Activated T-cell treated with anti-CD3 and anti-CD28 coated beads, Interleukin-2, amount 50 U/mL, for 24 hours (primary cell): ENCODE measurements at places on chromosomes 1 and 21.

- DNase-seq, result no peak
Measured at GRCh38 chr1:40782371-40782956, 1.1 kb upstream of the KCNQ4 start.

GRCh38 chr1:178819123-178819522 lies 51.8 kb downstream of the ANGPTL1 start:
- DNase-seq, result no peak

DNA sequence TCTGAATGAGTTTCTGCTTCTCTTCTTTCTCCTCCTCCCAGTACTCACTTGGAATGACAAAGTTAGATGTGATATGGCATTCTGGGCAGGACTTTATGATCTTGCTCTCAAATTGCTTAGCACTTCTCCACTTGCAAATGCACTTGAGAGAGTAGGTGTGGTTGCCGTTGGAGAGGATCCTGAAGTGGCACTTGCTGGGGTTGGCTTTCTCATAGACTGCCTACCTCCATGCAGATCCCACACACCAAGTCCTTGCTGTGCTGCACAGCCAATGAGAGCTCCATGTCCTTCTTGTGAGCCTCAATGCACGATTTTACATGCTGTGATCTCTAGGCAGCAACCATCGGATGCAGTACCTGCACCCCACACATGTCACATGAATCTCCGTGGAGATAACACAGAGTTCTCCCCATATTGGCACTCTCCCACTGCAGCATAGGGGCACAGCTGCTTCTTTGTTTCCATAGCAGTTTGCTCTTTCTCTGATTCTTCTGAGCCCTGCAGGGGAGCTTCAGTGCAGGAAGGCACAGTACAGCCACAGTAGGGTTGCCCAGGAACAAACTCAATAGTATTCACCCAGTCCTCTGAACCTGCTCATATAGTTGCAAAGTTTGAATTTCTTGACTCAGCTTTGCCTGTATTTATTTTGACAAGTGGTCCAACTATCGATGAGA lies 45.2 kb downstream of the ZNF691 start:
- no peak for DNase-seq

GRCh38 chr1:234707641-234708040 lies 97.7 kb upstream of the IRF2BP2 start:
- DNase-seq, result no peak

DNA sequence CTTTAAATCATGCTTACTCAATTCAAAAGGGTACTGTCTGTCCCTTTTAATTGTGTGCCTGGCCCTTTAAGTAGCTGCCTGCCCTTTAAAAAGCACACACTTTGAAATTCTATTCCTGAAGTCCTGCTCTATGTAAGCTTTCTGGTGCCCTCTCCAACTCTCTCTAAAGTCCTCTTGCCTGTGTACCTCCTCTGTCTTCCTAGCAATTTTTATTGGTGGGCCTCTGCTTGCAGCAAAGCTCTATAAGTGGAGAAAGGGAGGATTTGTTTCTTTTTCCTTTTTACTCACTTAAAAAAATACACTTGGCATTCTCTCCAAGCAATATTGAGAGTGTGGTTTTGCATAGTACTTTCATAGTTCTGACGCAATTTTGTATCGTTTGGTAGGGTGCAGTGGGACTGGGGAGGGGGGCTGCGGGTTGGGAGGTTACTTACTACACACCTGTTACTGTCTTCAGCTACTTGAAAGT lies 135.4 kb downstream of the LMO4 start:
- no peak for DNase-seq

DNA sequence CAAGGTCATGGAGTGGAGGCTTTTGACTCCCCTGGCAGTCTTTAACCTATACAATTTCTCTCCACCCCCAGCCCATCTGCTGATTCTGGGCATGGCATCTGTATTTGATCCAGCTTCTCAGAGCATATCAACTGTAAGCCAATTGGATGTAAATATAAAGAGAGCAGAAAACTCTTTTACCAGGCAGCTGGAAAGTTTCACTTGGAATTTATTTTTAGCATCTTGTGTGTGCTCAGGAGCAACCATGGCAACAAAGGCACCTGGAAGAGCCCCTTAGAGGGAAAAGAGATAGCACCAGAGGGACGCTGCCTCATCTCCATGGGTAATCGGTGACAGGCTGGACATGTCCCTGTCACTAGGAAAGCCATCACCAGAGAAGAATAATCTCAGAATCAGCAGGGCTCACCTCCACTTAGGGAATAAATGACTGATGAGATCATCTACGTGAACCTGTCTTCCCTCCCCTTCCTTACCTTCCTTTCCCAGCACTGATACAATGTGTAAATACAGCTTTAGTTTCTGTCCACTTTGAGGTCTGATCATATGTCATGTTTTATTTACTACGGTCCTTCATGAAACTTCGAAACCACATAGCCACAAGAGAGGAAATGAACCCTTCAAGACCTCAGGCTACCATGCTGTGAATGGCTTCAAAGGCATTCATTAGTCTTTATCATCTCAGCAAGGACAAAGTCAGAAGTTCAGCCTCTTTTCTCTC lies 25.3 kb upstream of the SIPA1L2 start:
- no peak for DNase-seq

DNA sequence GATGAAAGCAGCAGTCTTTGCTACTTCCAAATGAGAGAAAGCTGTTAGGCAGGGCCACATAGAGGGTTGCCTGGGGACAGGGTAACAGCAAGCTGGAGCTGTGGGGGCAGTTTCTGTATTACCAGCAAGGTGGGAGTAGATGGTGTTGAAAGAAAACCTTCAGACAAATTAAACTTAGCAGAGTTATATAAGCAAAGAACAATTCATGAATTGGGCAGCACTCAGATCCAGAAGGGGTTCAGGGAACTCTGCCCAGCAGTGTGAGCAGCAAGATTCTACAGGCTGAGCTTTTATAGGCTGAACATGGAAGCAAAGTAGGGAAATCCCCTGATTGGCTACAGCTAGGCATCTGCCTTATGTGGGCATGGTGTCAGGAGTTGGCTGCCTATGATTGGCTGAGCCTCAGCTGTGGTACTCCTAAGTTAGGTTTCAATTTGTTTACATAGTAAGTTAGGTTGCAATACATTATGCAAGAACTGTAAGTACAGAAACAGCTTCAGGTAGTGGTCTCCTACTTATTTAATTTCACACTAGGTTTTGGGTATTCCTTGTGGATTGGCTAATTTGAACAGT lies 64.1 kb upstream of the TMPRSS2 start:
- DNase-seq, result no peak

GRCh38 chr21:33967086-33967571 lies 51.5 kb upstream of the ATP5PO start:
- no peak for DNase-seq

DNA sequence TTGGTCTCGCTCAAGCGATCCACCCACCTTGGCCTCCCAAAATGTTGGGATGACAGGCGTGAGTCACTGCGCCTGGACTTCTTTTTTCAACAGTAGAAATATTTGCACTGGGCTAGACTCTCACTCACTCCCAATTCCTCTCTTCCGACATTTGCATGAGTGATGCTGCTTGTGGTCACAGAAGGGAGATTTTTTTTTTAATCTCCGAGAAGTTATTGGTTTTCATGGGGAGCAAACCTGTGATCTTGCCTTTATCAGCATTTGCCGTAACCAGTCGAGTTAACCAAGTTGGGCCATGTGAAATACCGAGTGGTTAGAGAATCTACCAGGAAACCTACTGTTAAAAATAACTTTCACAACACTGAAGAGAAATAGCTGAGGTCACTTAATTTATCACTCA lies 21.1 kb downstream of the ERG start:
- DNase-seq, result no peak

DNA sequence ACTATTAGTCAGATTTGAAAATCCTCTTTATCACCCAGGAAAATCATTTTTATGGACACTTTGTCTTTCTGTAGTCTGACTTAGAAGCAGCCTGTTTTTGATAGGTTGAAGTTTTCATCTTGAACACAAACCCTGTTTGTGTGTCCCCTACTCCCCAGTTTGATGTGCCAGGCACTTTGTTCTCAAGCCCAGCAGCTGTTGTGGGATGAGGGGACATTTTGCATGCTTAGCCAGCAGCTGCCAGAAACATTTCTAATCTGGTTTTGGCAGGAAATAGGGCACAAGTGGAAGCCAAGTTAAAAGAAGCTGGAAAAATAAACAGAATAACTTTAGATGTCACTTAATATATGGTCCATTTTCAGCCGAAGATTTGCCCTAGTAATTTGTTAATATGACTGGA lies 29.9 kb downstream of the ACTN2 start:
- no peak for DNase-seq

- DNase-seq, result no peak
Measured at GRCh38 chr1:3550511-3551289, 60.6 kb downstream of the MEGF6 start.

DNA sequence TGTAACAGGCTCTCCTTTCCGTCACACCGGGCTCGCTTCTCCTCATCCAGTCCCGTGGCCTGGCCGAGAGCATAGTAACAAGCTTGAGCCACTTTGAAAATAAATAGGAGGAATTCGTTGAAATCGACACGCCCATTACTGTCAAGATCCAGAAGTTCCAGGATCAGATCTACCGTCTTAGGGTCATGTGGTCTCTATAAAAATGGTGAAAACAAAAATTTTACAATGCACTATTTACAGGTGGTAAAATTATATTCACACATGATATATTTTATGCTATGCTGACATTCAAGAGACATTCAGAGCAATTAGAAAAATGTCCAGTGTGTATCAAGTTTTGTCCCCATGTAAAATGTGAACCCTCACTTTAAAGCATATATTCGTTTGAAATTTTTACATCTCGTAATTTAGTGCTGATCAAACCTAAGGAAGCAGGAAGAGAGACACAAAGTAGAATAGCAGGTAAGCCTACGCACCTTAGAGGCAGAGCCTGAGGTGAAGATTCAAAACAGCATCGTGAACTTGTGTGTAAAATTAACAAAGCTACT lies 2.3 kb downstream of the TCHH start:
- no peak for DNase-seq

DNA sequence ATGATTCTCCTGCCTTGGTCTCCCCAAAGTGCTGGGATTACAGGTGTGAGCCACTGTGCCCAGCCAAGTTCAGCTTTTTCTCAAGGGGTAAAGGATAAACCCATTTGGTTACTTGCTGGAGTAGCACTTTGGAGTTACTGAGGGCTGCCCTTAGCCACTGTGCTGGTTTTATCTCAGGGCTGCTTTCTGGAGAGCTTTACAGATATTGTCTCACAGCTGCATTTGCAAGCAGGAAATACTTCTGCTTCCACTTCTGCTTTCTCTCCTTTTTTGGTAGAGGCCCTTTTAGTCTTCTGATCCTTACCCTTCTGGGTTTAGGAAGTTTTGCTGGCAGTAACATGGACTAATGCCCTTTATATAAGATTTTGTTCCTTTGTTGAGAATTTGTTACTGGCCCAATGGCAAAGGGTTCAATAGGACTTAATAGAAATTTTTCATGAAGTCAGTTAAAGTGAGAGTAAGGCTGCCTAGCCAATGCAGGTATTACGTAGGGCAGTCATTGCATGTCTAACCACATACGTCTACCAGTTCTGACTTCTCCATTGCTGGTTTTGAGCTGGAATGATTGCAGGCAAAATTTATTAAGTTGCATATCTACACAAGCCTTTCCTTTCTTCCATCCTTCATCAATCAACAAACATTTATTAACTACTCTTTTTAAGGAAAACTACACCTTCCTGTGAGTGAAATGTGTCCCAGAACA lies 24.4 kb downstream of the CAP1 start:
- no peak for DNase-seq

DNA sequence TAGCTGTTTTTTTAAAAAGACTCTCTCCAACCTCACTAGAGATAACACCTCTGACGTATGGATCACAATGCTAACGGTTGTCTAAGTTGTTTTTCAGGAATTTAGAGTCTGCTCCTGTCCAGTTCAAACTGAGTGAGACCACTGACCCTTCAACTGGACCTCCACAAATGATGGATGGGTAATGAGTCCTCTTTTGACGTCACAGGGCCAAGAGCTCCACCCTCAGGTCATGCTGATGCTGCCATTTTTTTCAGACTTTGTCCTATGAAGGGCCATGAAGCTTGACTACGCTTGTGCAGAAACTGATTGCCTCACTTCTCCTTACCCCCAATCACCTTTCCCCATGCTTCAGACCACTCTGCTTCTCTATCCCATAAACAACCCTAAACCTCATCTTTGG lies 16.6 kb downstream of the GRIK3 start:
- DNase-seq, result no peak

DNA sequence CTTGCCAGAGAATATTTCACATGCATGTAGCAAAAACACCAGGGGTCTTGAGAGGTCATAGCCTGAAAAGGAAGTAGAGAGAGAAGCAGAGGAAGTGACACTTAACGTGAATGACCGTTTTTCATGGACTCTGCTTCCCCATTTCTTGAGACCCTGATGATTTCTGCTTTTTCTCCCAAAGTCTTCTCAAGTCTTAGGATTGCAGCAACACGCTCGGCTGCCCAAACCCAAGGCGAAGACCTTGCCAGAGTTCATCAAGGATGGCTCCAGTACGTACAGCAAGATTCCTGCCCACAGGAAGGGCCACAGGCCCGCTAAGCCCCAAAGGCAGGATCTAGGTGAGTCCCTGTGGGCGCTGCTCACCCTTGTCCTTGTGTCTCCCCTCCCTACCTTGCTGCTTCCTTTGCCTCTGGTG lies 12.8 kb downstream of the THEMIS2 start:
- no peak for DNase-seq

- DNase-seq, result no peak
Measured at GRCh38 chr1:116913941-116914340, 4.2 kb downstream of the PTGFRN start.

GRCh38 chr1:156502391-156502893 lies 1.9 kb upstream of the MEF2D start:
- DNase-seq, result peak; percentile 45

- DNase-seq, result peak; percentile 46
Measured at GRCh38 chr1:243483071-243483771, 227.4 kb downstream of the SDCCAG8 start.

DNA sequence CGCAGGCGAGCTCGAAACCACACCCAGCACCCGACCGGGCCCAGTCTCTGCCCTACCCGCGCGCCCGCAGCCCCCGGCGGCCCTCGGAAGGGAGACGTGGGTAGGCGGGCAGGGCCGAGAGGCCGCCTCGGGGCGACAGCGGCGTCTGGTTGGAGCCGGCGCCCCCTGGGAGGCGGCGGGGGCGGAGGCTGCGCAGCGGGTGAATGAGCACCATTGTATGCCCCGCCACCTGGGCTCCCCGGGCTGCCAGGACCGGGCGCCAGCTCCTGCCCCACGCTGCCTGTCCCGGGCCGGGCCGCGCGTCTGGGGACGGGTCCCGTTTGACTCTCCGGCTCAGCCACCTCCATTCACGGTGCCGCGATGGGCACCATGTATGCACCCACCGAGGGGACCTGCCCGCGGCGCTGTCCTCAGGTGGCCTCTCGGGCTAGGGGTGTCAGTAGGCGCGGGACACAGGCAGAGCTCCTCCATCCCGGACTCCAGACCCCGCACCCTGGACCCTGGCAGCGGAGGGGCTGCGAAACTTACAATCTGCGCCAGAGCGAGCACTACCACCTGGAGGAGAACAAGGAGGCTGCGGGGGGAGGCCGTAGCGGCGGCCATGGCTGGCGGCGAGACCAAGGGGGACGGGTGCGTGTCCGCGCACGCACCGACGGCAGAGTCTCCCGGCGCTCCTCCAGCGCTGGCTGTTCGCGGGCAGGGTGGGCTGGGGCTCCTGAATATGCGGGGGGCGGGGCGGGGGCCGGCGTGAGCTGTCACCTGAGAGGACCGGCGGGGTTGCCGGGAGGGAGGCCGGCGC lies at the start of gene COL9A2:
Gene COL9A2 (minus strand): TSS at position 692 of the 799 bp plus-strand sequence. CDS start 89 bp downstream, at position 603.
- DNase-seq, result peak; percentile 75
